Upper lobe of left lung (tissue), 6 donors: ENCODE measurements at places on chromosomes 12 and 14. TPM values are rescaled to one million over a fixed set of nuclear protein-coding genes. Genes with fewer than 3 reads are reported as not detected.
A peak's percentile ranks its signal among the peaks of the same experiment; 100 is the strongest.

Gene ZDHHC22
- not detected for total RNA-seq

DNA sequence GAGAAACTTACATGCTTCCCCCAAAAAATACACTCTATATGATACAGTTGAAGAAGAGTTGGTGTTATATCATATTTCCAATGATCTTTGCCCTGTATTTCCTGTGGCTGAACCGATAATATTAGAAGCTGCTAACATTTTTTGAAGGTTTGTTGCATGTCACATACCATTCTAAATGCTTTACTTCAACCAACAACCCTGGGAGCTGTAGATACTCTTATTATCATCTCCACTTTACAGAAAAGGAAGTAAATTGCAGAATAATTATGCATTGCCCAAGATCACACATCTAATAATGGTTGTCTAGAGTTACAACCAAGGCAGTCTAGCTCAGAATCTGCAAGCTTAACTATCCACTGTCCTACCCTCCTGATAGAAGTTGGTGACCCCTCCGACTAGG lies 182.8 kb downstream of the NUAK1 start:
- H3K36me3 ChIP-seq: no peaks in the 10 kb centered on the region
- no peak overlapping the region for H3K27ac ChIP-seq
- H3K4me3 ChIP-seq: no peak overlapping the region

GRCh38 chr14:104246401-104247335 lies 108.3 kb downstream of the KIF26A start:
- no peaks in the 10 kb centered on the region for H3K36me3 ChIP-seq
- no peaks in the 10 kb centered on the region for H3K4me1 ChIP-seq
- H3K4me3 ChIP-seq: no peak overlapping the region
- no peaks in the 10 kb centered on the region for H3K27me3 ChIP-seq

Gene IL23A
- not detected for total RNA-seq

DNA sequence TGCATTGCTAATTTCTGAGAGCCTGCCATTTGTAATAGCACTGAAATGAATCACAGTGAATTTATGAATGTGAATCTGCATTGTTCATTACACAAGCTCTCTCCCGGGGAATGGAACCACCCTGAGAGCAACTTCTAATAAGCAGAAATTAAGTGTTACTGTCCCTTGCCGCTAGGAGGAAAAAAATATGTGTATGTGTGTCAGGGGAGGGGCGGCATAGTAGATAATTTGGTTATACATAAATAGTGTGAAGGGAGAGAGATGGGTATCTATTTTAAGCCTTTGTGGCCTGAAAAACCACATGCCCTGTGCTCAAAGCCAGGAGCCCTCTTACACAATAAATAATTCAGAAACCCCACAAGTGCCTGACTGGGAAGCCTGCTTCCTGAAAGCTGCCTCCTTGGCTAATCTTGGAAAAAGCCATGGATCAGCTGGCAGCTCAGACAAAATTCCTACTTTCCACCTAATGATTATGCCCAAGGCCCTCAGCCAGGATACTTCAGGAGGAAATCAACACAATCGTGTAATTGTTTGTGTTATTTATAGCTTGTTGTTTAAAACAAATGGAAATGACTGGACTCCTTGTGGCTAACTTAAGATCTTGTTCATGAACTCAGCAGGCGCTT lies 366.2 kb upstream of the KITLG start:
- DNase-seq: peak; percentile 50
- H3K4me1 ChIP-seq: peaks cover 18% of the 10 kb centered on the region
- no peaks in the 10 kb centered on the region for H3K27me3 ChIP-seq
